ENCODE measurements at places on chromosomes 5 and 9.

DNA sequence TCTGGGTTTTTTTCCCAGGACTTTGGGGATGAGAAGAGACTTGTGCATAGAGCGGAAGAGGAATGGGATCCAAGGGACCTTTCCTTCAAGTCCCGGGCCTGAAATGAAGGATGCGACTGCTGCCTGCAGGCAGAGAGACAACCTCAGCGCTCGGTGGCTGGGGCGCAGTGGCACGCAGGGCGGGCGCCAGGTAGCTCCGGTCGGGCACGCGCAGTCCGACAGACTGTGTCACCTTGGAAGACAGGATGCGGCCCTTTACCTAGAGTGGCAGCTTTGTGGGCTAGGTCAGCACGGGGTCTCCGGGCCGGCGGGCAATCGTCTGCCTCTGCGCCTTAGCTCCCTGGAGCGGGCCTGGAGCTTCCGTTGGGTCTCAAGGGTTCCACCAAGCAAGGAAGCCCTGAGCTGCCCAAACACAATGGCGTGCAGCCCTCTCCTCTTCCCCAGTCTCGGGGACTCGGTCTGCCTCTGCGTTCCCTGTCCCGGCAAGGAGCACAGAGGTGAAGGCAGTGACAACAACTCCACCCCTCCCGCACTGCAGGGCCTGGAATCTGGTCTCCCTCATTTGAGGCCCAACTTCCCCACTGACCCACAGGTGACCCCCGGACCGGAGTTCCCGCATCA is 6.0 kb downstream of the BARX1 start:
- no peak for DNase-seq

DNA sequence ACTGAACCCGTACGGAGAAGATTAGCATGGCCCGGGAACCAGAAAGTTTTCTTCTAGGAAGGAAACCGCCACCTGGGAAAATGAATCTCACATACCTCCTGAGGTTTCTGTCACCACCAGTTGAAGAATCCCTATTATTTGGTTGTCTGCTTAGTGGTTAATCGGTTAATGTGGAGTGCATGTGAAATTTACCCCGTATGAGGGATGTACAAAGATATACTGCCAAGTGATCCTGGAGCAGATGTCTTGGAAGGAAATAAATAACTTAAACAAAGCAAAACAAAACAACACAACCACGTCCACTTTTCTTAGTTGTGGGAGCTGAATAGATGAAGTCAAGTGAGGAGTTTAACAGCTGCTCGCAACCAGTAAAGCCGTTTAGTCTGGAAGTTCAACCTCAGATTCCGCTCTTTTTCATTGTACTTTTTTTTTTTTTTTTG is 3.8 kb downstream of the DMRT2 start:
- no peak for DNase-seq

DNA sequence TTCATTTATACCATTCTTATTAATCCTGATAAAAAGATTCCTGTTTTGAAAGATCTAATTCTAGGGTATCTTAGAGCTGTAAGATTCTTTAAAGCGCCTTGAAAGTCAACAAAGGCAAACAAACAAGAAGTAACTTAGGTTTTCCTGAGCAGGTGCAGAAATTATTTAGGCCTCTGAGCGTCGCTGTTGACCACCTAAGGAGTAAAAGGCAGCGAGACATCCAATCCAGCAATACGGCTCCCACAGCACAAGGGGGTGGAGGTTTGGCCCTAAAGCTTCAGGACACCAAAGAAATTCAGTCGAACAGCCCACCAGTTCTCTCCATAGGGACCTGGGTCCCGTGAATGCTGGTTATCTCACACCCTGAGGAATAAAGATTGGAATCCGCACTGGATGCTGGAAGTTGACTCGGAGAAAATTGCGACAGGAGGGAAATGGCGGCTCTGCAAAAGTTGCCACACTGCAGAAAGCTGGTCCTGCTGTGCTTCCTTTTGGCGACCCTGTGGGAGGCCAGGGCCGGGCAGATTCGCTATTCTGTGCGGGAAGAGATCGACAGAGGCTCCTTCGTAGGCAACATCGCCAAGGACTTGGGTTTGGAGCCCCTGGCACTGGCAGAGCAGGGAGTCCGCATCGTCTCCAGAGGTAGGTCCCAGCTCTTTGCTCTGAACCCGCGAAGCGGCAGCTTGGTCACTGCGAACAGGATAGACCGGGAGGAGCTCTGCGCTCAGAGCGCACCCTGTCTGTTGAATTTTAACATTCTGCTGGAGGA is at the start of gene PCDHGA2:
Gene PCDHGA2 (plus strand): TSS at position 223 of the 769 bp plus-strand sequence.
- DNase-seq = no peak

GRCh38 chr5:85052826-85053225 is 668.1 kb upstream of the EDIL3 start:
- no peak for DNase-seq

DNA sequence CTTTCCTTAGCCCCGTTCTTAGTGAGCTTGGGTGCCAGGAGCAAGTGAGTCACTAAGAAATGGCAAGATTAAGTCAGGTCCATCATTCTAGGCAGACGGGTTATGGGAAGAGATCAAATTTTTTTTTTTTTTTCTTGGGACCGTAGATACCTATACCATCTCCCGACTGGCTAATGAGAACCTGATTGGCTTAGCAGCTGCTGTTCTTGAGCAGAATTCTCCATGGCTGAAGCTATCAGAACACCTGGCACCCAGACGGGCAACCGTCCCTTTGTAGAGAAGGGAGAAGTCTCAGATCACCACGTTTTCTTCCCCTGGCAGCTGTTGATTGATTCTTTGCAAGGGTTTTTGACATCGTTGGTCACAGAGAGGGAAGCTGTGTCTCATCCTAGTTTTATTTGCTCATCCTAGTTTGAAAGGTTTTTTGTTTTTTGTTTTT is 78.6 kb downstream of the AOPEP start:
- DNase-seq = no peak

GRCh38 chr5:158903006-158903405 is 196.7 kb downstream of the EBF1 start:
- DNase-seq = no peak

GRCh38 chr5:10031817-10032216 is 217.9 kb downstream of the ATPSCKMT start:
- no peak for DNase-seq

DNA sequence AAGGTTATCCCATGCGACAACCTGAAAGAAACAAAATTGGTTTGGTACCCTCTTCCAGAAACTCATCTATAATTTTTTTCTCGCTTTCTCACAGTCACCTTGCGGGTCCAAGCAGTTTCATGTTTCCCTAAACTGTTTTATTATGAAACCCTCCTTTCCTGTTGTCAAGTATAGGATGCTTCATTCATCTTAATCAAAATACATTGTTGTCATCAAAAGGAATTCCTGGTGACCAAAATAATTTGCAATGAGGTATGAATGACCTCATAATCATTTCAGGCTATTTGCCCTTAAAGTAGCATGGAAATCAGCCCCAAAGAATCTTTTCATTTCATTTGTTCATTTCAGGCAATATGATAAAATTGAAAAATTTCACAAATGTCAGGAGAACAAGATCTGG is 503.0 kb downstream of the SPATA31D1 start:
- no peak for DNase-seq

- DNase-seq = no peak
Observed at GRCh38 chr5:56585999-56586691, 229.2 kb upstream of the MAP3K1 start.

DNA sequence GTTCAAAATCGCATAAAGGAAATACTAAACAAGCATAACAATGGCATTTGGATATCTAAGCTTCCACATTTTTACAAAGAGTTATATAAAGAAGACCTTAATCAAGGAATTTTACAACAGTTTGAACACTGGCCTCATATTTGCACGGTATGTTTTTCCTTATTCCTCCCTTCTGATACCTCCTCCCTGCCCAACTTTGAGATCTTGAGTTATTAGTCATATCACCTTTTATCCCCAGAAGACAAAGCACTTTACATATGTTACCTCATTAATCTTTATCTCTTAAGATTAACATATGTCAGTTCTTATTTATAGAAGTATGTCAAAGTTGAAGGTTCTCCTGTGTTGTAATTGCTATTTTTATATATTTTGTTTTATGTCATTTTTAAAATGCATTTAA is 29.8 kb downstream of the TDRD7 start:
- no peak for DNase-seq

DNA sequence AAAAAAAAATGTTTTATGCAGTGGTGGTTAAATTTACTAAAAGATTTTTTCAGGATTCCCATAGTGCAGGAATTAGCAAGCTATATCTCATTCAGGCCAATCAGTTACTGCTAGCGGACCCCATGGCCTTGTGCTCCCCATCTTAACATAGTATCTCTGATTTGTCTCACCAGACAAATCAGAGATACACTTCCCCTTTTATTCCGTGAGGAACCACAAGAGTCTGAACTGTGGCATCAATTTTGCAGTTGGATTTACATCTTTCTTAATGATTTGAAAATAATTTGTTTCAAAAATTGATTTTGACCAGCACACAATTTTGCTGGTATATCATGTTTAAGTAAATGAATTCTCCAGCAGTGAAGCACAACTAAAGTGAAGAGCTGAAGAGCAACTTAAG is 17.9 kb downstream of the ITGA1 start:
- DNase-seq = no peak

DNA sequence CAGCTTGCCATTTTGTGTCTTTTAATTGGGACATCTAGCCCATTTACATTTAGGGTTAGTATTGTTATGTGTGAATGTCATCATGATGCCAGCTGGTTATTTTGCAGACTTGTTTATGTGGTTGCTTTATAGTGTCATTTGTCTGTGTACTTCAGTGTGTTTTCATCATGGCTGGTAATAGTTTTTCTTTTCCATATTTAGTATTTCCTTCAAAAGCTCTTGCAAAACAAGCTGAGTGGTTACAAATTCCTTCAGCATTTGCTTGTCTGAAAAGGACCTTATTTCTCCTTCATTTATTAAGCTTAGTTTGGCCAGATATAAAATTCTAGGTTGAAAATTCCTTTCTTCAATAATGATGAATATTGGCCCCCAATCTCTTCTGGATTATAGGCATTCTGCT is 28.5 kb upstream of the TNFSF15 start:
- no peak for DNase-seq

Measured in hypothalamus (tissue), 51 donors.